Cortex of kidney (tissue), 1 donor: ENCODE measurements at places on chromosomes 3 and 15.

- DNase-seq: no peak
Measured at GRCh38 chr3:30847592-30847991, 46.9 kb downstream of the GADL1 start.

DNA sequence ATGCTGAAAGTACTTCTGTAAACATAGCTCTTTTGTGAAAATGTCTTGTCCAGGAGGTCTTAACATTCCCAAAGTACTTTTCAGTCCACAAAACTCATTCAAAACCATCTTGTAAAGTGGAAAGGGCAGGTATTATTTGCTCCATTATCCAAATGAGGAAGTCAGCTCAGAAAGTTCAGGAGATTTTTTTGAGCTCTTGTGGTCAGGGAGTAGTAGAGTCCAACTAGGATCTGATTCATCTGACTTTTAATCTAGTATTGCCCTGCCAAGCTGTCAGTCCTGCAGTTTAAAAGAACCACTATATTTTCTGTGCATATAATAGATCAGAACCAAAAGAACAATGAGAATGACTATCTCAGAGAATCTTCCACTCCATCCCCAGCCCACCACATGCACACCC lies 83.5 kb downstream of the FOXB1 start:
- no peak for DNase-seq

DNA sequence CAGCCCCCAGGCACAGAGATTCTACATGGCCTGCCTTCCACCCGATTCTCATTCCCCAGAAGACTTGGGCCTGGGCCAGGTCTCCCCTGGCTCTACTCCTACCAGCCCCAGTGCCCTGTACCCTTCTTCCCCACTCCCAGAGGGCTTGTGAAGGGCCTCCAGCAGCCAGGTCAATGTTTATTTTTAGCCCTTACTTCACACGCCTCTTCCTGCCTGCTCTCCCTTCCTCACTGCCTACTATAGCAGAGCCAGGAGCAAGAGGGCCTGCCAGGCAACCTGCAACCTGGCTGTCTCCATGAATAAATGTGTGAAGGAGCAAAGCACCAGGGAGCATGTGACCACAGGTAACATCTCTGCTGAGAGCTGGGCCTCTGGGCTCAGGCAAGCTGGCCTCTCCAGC lies 26.4 kb upstream of the APEH start:
- DNase-seq: no peak

GRCh38 chr3:72162649-72163184 lies 377.8 kb upstream of the PROK2 start:
- DNase-seq: no peak

DNA sequence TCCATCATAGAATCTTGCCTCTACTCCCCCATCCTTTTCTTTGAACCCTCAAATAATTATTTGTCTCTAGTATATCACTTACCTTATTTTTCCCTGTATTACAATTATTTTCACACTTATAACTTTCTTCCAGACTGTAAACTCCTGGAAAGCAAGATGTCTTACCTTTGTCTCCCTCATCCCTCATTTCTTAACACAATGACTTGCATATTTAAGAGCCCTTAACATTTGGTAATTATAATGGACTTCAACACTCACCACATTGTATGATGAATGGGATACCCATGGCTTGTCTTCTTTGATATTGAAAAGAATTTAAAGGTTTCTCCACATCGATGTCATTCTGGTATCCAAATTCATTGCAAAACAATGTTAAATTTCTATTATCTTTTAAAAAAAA lies 81.4 kb upstream of the GUCA1C start:
- DNase-seq: no peak

- DNase-seq: no peak
Measured at GRCh38 chr15:57111002-57111401, 192.6 kb downstream of the TCF12 start.

GRCh38 chr3:42056840-42057239 lies 34.3 kb upstream of the TRAK1 start:
- no peak for DNase-seq

DNA sequence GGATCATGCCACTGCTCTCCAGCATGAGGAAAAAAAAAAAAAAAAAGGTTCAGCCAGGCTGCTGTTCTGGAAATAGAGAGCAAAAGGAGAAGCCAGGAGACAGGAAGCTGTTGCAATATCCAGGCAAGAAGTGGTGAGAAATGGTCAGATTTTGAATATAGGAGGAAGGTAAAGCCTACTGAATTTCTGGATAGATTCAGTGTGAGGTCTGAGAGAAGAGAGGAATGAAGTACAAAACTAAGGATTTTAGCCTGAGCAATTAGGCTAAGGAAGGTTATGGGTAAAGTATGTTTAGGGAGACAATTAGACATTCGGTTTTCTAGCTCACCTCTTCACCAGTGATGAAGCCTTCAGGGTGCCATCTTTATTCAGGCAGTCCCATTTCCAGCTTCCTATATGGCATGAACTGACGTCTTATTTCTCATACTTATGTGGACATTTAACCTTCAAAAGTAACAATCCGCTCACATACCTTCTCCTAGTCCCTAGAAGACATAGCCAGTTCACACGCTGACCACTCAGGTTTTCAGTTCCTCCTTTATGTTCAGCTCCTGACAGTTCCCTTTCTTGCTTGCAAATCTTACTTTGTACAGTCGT lies 57.2 kb downstream of the KIF9 start:
- DNase-seq: no peak

GRCh38 chr3:851098-851790 lies 241.6 kb upstream of the CNTN6 start:
- DNase-seq: no peak

DNA sequence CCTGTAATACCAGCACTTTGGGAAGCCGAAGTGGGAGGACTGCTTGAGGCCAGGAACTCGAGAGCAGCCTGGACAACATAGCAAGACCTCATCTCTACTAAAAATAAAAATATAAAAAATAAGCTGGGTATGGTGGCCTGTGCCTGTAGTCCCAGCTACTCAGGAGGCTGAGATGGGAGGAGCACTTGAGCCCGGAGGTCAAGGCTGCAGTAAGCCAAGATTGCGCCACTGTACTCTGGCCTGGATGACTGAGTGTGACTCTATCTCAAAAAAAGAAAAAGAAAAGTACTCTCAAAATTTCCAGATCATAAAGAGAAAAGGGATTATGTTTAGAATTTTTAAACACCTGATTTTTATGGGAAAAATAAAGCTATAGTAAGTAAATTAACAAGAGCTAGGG lies 24.1 kb downstream of the SLC51A start:
- no peak for DNase-seq

GRCh38 chr15:91694131-91694830 lies 159.2 kb upstream of the SLCO3A1 start:
- DNase-seq: no peak

GRCh38 chr3:195717852-195718476 lies 2.8 kb upstream of the MUC20 start:
- DNase-seq: no peak

GRCh38 chr3:89966877-89967665 lies 859.6 kb downstream of the EPHA3 start:
- DNase-seq: no peak
